A549 treated with CORT108297 at 1 μM for 4 hours (cell line): ENCODE measurements at places on chromosomes 3 and 15. TPM values are rescaled to one million over a fixed set of nuclear protein-coding genes. Genes with fewer than 3 reads are reported as not detected.

ISLR2 gene
- 0.14 to 0.37 TPM (median 0.15 TPM) in 5 replicates for total RNA-seq

XXYLT1 gene
- 10.0 to 13.8 TPM (median 12.7 TPM) in 5 replicates for total RNA-seq

GABRB3 gene
- 59.5 to 88.1 TPM (median 75.3 TPM) in 5 replicates for total RNA-seq

UQCRC1 gene
- total RNA-seq, result 169 to 188 TPM (median 181 TPM) in 5 replicates

DUOX1 gene
- not detected in 5 replicates for total RNA-seq

TRIM42 gene
- not detected in 5 replicates for total RNA-seq

THAP10 gene
- total RNA-seq, result 5.0 to 6.4 TPM (median 5.7 TPM) in 5 replicates

PLCD1 gene
- total RNA-seq, result 2.3 to 4.5 TPM (median 3.9 TPM) in 5 replicates
